CD8-positive, alpha-beta T cell (primary cell): ENCODE measurements at places on chromosomes 4 and X. TPM values are rescaled to one million over a fixed set of nuclear protein-coding genes. Genes with fewer than 3 reads are reported as not detected.

GRCh38 chrX:19909761-19910160, 22.4 kb upstream of the SH3KBP1 start:
- no peak for DNase-seq

The POF1B gene
- total RNA-seq = not detected

GRCh38 chrX:111443946-111444345, 32.0 kb upstream of the DCX start:
- no peak for DNase-seq

- DNase-seq = no peak
Measured at GRCh38 chr4:121960818-121961217, 9.0 kb upstream of the TRPC3 start.

DNA sequence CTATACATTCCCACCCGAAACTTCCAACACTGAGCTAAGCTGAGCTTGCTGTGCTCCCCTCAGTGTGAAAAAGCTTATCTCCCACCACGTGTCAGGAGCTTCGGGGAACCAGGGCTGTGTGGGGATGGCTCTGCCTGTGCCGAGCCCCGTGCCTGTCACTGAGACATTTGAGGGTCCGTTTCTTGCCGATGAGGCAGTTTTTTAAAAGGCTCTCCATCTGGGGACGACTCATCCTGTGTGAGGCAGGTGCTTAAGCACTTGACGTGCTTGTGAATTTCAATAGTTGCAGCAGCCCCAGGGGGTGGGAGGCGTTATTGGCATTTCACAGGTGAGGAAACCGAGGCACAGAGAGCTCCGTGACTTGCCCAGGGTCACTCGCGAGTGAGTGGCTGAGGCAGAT, 151.8 kb downstream of the STOX2 start:
- no peak for DNase-seq

GRCh38 chrX:93422693-93423092, 250.7 kb downstream of the NAP1L3 start:
- no peak for DNase-seq

GRCh38 chrX:130186651-130187050, 14.9 kb downstream of the RAB33A start:
- no peak for DNase-seq
